ENCODE measurements at places on chromosomes 12 and 14. TPM values are rescaled to one million over a fixed set of nuclear protein-coding genes. Genes with fewer than 3 reads are reported as not detected.

DNA sequence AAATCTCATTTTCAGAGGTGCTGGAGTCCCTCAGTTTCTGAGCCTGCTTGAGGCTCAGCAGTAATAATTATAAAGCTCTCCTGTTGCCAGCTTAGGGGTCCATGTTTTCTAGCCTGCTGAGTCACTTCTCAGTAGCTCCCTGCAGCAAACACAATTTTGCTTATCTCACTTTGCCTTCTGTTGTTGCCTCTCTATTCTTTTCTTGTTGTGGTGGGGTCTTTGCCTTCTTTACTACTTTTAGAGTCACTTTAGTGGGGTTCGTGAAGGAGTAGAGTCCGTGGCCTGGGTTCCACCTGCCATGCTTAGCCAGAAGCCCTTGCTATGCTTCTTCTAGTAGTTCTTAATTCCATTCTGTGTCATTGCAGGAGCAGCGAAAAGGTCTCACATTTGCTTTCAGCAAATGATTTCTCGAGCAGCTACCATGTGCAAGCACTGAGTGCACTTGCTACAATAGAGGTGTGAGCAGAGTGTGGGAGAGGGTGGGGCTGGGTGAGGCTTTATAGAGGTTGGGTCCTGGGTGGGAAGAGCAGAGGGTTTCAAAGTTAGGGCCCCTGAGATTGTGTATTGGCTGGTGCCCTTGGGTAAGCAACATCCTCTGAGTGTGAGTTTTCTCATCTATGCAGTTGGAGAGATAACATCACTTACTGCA is 114.3 kb downstream of the ADCK1 start:
- DNase-seq, result no peak

GRCh38 chr12:57185403-57185802 is 31.2 kb upstream of the NXPH4 start:
- DNase-seq, result no peak

DNA sequence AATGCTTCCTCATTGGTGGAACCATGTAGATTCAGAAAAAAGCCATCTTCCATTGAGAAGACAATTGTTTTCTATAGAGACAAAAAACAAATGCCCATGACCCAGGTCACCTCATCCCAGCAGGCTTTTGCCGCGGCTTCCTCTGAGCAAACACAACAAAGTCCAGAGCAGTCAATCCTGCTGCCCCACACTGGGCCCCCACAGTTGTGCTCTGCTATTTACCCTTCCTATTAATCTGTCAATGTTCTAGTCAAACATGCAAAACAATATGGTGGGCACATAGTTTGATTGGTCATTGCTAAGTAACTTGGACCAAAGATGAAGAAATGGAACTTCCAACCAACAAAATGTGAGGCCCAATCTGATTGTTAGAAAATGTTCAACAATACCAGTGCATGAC is 20.7 kb downstream of the C12orf42 start:
- DNase-seq, result no peak

GPX2 gene
- total RNA-seq, result 6.9 TPM

GRCh38 chr12:28021704-28022103 is 49.2 kb upstream of the PTHLH start:
- DNase-seq, result no peak

- no peak for DNase-seq
These were observed 449.3 kb downstream of the ADAMTS20 start for GRCh38 chr12:43102546-43103264.

NUDT14 gene
- total RNA-seq, result 3.8 TPM

DNA sequence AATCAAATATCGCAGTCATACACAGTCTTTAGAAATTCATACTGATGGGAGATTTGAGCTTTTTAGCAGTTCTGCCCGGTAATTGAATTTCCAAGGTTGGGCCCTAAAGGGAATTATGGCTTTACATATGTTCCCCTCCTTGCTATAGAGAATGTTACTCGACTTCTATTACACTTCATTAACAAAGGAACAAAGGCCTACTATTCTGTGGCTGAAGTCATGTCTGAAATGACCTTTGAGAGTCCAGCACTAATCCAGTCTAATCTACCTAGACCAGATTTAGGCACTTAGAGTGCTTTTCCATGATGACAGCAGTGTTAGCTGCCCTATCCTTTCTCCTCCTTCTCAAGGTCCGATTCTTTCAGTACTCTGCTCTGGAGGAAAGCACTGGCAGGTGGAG is 305.3 kb downstream of the MED13L start:
- no peak for DNase-seq

SALL2 gene
- 2.9 TPM for total RNA-seq

DNA sequence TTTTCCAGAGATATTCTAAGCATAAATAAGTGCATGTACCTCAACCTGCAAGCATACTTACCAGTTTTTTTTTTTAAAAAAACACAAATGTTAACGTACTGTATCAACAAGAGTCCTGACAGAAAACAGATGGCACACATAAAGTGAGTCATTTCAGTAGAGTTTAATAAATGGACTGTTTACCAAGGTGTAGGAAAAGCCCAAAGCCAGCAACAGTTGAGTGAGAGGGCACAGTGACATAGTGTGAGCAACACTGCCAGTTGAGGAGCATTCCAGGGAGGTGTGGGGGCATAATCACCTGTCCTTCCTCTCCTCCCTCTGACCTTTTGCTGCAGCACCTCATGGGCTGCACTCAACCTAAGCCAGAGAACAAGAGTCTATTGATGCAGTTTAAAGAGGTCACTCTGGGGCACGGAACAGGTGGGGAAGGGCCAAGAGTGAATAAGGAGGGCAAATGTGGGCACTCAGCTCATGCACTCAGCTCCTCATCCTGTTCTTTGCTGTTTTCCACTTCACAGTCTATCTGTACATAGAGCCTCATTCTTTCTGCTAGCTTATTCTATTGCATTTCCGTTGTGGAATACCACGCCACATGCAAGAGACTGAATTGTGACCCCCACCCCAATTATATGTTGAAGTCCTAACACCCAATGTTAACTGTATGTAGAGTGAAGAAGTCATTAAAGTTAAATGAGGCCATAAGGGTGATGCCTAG is 29.3 kb downstream of the DHRS2 start:
- DNase-seq, result no peak

DNA sequence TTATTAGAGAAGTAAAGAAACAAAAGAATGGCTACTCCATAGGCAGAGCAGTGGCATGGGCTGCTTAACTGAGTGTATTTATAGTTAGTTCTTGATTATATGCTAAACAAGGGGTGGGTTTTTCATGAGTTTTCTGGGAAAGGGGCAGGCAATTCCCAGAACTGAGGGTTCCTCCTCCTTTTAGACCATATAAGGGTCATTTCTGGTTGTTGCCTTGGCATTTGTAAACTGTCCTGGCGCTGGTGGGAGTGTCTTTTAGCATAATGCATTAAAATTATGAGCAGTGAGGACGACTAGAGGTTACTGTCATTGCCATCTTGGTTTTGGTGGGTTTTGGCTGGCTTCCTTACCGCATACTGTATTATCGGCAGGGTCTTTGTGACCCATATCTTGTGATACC is 40.1 kb downstream of the CCDC60 start:
- DNase-seq, result no peak

ATL1 gene
- 0.79 TPM for total RNA-seq

GRIN2B gene
- under 0.01 TPM for total RNA-seq

- no peak for DNase-seq
These were observed 60.4 kb upstream of the IFNG-AS1 start for GRCh38 chr12:67928621-67929383.

DNA sequence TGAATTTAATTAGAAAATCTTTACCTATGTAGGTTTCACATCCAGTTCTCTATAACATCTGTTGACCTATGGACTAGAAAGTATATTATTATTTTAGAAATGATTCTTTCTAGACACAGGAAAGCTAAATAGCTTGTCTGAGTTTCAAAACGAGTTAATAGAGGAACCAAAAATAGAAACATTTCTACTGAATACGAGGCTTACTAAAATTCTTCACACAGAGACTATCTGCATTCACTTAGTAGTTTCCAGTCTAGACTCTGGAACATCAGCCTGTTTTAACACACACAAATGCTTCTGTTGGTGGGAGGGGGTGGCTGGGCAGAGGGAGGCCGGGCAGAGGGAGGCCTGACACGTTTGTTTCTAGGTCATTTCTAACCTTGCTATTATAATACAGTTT is 29.7 kb downstream of the RGS6 start:
- no peak for DNase-seq

GRCh38 chr12:96890331-96890730 is 16.7 kb upstream of the NEDD1 start:
- no peak for DNase-seq

DNA sequence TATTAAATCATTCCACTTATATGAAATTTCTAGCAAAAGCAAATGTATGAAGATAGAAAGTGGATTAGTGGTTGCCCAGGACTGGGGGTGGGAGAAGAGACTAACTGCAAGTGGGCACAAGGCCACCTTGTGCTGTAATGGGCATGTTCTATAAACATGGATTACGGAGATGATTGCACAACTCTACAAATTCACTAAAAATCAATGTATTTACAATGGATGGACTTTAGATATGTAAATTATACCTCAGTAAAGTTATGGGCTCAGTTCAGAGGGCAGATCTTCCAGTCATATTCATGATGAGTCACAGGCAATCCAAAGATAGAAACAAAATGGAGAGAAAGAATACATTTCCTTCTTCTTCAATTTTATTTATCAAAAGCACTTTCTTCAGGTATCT is 173.9 kb downstream of the NDUFA12 start:
- DNase-seq, result no peak

DNA sequence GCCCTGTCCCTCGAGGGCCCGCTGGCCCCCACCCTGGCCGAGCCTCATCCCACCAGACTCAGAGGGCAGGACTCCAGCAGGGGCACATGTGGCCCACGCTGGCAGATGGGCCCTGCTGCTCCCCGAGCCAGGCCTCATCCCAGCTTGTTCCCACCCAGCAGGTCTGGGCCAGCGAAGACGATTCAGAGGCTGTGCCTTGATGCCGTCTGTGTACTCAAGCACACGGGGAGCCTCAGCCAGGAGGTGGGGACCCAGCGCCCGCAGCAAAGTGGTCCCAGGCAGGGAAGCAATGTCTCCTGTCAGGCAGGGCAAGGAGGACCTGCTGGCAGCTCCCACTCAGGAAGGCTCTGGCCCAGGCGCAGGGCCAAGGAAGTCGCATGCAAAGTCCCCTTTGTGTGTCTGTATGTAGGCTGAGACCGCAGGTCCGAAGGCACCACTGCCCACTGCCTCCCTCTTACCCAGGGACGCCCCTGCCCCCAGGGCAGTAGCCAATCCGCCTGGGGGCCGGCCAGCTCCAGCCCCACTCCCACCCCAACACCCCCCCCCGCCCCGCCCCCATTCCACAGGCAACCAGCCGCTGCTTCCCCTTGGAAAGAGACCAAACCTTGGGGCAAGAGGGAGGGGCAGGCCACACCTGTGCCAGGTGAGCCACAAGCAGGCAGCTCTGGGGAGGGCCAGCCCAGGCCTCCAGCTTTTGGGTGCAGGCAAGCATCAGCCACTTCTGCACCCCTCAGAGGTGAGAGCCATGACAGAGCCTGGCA is 9.4 kb downstream of the DEGS2 start:
- DNase-seq, result no peak

MYL2 gene
- not detected for total RNA-seq

DNA sequence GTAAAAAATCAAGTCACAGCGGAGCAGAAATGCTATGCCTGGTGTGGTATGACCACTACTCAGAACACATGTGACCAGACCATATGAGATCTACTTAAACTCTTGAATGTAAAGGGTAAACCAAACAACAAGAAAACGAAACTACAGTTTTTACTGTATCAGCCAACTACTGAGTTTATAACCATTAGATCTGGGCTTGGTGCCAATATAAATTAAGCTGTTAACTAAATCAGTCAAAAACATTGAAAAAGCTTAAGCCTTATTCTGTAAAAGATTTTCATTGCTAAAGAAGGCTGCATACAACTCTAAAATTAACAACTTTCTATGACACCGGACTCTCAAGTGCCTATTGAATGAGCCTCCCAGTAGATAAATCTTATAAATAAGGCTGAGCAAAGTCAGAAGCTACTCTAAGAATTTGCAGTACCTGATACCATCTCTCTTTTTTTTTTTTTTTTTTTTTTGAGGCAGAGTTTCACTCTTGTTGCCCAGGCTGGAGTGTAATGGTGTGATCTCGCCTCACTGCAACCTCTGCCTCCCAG is 35.4 kb downstream of the SPTLC2 start:
- DNase-seq, result no peak

DNA sequence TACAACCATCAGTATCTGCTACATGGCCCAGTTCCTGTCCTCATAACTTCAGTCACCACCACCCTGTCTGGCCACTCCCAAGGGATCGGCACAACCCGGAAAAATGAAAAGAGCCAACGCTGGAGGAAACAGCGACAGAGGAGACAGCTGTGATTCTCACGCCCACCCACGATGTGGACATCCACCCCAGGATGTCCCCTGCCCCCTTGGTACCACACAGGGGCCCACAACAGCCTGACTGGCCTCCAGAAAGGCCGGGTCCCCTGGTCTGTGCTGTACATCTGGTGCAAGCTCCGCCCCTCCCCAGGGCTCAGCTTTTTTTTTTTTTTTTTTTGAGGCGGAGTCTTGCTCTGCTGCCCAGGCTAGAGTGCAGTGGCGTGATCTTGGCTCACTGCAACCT is 12.5 kb downstream of the RPS6KL1 start:
- DNase-seq, result no peak

IAPP gene
- total RNA-seq, result 0.08 TPM

- no peak for DNase-seq
These were observed 132.7 kb upstream of the DYRK2 start for GRCh38 chr12:67515679-67516340.

DNA sequence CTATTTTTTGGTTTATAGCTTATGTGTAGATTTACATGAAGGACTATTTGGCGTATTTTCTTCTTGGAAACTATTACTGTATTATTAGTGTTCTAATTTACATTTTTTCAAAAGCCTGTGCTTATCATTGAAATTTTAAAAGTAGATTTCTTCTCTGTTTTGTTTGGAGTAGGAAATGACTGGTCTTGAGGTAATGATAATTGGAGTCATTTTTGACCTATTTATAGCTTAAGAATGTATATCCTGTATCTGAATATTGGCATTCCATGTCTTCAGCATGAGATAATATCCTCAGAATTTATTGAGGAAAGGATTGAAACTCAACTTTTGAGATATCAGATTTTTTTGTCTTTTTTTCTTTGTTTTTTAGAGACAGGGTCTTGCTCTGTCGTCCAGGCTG is 193.4 kb downstream of the ERC1 start:
- DNase-seq, result no peak

TAS2R8 gene
- 0.25 TPM for total RNA-seq

DNA sequence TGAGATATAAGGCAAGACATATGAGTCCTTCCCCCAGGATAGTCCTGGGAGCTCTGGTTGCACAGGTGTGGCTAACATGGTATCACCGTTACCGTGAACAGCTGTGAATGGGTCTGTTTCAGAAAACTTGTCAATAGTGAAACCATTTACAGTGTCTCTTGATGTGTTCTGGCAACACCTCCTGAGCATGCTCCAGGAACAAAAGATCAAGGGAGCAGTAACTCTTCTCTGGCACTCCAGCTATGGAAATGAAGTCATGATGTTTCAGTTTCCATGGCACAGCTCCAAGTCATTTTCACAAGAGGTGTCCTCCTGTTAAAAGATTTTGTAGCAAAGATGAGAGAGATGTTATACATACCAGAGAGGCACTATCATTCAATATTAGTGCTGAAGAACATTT is 253.7 kb downstream of the SNAPC1 start:
- no peak for DNase-seq

All from liver (tissue), 10 donors.